ENCODE measurements at places on chromosomes 3 and 15.

DNA sequence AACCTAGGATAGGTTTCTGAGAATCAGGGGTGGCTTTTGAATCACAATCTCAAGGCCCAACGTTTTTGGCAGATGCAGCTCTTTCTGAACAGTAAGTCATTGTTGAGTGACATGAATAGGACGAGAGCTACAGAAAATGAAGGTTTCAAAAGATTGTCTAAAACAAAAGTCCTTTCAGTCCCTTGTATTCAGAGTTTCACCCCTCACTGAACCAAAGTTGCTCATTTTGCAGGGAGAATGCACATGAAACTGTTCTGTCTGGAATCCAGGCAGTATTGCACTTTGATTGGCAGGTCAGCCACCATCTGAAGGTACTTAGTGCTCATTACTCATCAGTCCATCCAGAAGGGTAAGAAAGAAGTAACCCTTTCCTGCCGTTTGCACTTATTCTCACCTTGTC, 24.1 kb upstream of the RASGRP1 start:
- DNase-seq, result no peak

- DNase-seq, result no peak
Observed at GRCh38 chr3:14252321-14253021, 73.9 kb downstream of the LSM3 start.

GRCh38 chr15:94021621-94022320, 209.6 kb upstream of the MCTP2 start:
- no peak for DNase-seq

GRCh38 chr15:20340931-20341661, 200.5 kb downstream of the GOLGA6L6 start:
- DNase-seq, result no peak

- DNase-seq, result no peak
Observed at GRCh38 chr3:27342267-27342666, 26.9 kb downstream of the NEK10 start.

GRCh38 chr3:160065786-160066185, 77.2 kb downstream of the IL12A start:
- no peak for DNase-seq

DNA sequence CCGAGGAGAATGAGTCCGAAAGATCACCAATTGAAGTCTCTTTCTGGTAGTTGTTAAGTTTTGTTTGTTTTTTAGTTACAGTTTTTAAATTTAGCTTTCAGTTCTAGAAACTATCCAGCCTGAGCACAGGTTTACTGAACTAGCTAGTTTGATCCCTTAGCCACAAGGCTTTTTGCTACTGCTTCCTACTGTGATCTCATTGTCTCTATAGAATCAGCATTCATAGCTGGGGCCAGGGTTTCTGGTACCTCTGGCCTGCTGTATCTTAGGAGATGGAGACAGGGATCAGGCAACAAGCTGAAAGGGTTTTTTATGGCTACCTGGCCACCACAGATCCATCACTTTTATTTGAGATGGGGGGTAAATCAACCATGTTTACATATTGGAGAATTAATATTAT, 37.0 kb downstream of the GOLM2 start:
- DNase-seq, result no peak

DNA sequence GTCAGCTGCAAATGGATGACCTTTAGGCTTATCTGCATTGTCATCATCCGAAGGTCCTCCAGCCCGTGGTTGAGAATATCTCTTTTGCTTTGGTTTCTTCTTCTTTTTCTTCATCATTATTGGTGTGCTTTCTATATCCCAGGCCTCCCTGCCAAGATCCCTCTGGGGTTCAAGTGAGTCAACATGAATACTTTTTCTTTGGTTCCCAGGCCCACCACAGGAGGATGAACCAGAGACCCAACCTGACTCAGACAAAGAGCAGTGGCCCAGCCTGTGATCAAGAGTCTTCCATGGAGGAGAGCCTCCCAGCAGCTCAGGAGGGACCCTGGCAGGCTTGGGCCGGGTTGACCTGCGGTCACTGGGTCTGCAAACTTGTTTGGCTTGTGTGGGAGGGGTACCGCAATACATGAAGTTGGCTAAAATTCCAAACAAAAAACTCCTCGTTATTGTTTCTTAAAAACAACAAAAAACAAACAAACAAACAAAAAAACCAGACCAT, 104.2 kb downstream of the MAP4 start:
- DNase-seq, result no peak

GRCh38 chr3:134769287-134769868, 25.7 kb upstream of the EPHB1 start:
- DNase-seq, result no peak

GRCh38 chr3:54171509-54171908, 49.2 kb downstream of the CACNA2D3 start:
- no peak for DNase-seq

DNA sequence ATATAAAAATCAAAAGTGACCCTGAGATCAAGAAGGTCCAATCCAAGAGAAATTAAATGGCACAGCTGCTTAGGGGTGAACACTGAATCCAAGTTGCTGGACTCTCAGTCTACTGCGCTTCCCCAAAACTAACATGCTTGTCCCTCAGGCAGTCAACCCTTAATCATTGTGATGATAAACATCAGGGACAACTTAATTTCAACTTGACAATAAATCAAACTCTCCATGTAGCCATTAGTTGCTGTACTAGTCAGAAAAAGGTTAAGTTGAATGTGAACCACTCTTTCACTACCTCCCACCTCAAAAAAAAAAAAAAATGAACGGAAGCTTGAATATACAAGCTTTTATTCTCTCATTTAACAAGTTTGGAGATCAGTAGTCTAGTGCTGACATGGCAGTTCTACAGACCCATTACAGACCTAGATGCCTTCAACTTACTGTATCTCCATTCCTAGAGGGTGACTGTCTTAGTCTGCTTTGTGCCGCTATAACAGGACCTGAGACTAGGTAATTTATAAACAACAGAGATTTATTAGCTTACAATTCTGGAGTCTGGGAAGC, 185.7 kb downstream of the FHIT start:
- no peak for DNase-seq

GRCh38 chr15:71752604-71753289, 57.6 kb upstream of the NR2E3 start:
- DNase-seq, result no peak

DNA sequence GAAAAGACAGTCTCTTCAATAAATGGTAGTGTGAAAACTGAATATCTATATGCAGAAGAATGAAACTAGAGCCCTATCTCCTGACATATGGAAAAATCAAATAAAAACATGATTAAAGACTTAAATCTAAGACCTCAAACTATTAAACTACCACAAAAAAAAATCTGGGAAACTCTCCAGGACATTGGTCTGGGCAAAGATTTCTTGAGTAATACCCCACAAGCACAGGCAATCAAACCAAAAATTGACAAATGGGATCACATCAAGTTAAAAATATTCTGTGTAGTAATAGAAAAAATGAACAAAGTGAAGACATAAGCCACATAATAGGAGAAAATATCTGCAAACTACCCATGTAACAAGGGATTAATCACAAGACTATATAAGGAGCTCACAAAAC, 286.4 kb downstream of the TBC1D5 start:
- no peak for DNase-seq

DNA sequence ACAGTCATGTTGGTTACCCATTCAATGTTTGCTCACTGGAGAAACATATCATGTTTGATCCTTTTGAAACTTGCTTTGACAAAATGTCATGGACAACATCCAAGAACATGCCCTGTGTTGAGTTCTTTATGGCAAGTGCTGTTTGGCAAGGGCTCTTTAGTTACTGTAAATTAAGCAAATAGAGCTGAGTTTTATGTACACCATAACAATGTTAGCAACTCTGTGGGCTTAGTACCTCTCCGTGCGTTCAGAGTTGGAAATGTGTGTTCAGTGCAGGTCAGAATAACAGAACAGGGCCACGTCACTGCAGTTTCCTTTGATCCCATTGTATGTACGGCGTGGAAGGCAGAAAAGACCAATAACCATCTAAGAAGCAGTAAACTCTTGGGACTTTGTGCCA, 132.5 kb downstream of the MYRIP start:
- DNase-seq, result no peak

- no peak for DNase-seq
Observed at GRCh38 chr15:72421484-72421883, 23.4 kb downstream of the TMEM202 start.

GRCh38 chr15:98649472-98650416, 1.4 kb downstream of the IGF1R start:
- peak; percentile 29 for DNase-seq

- DNase-seq, result no peak
Observed at GRCh38 chr3:194075802-194076460, 60.0 kb upstream of the HES1 start.

DNA sequence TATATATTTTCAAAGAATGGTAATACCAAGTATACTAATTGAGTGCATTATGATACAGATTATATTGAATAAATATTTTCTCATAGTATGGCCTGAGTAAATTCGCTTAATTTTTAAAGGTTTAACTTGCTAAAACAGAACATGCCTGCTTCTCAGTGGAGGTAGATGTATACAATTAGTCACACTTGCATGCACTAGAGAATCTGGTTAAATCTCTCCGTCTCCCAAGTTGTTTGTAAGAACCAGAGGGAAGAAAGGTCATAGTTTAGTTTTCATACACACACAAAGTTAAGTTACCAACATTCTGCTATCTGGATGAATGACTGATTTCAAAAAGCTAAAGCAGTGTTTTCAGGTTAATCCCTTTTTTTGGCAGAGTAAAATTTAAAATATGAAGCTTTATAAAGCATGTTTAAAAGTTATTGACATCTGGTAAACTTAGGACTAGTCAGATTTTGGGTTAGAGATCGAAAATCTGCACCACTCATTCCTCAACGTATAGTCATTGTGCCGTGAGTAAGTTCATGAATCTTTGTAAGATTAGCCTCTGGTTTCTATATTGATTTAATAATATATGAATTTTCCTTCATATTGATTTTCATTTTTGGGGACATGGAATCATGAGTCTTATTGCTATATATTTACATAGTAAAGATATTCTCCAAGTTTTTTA, 117.6 kb upstream of the SAMMSON start:
- no peak for DNase-seq

DNA sequence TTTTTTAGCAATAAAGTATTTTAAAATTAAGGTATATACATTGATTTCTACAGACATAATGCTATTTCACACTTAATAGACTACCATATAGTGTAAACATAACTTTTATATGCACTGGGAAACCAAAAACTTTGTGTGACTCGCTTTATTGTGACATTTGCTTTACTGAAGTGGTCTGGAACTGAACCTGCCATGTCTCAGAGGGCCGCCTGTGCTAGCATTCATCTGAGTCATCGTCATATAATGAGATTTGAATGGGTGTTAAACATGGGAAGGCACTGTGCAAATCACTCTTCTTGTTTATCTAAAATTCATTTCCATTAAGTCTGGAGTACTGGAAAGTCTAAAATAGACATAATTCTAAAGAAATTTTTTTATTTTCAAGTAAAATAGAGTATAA, 12.9 kb downstream of the EIF2AK4 start:
- DNase-seq, result no peak

DNA sequence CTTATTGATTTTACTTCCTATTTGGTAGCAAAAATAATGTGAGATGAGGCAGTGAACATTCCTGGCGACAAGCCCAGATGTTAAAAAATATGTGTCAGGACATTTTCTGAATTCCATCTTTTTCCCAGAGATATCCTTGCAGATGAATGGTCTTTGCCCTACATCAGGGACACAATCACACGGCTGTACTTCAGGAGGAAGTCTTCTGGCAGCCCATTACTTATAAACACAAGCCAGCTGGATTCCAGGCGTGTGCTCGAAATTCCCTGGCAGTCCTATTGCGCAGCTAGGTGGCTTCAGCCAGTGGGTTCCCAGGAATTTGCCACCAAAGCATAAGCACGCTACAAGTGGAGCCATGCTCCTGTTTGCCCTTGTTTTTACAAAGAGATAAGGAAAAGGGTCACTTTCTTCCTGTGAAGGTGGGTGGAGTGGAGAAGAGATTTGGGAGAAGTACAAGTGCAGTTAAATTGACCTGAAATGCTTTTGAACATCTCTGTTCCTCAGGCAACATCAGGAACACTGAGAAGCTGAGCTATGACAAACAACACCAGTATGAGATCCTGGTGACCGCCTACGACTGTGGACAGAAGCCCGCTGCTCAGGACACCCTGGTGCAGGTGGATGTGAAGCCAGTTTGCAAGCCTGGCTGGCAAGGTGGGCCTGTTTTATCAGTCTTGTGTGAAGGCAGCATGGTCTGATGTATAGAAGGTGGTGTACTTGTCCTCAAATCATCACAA, 257.1 kb upstream of the TRIM42 start:
- DNase-seq, result no peak

GRCh38 chr15:72365844-72366243, 10.0 kb downstream of the HEXA start:
- peak; percentile 30 for DNase-seq

GRCh38 chr3:187648177-187648576, 22.0 kb downstream of the SST start:
- DNase-seq, result no peak

- no peak for DNase-seq
Observed at GRCh38 chr3:115834068-115834467, 210.8 kb downstream of the GAP43 start.

GRCh38 chr15:63672775-63673174, 75.6 kb downstream of the FBXL22 start:
- DNase-seq, result peak; percentile 35

GRCh38 chr3:187947927-187948682, 202.8 kb upstream of the BCL6 start:
- DNase-seq, result no peak

GRCh38 chr3:138675393-138675792, 66.8 kb downstream of the FAIM start:
- no peak for DNase-seq

DNA sequence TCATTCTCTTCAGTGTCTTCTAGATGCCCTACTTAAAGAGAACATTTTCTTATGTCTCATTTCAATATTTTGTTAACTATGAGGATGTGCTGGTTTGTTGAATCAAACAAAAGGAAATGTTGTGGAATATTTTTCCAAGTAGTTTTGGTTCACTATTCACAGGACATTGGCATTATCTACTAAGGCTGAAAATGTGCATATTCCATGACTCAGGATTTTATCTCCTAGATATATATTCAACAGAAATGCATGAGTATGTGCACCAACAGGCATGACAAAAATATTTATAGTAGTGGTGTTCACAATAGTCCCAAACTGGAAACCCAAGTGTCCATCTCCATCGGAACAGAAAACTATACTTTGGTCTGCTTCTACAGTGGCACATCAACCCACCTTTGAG, 16.7 kb upstream of the NR1I2 start:
- no peak for DNase-seq

DNA sequence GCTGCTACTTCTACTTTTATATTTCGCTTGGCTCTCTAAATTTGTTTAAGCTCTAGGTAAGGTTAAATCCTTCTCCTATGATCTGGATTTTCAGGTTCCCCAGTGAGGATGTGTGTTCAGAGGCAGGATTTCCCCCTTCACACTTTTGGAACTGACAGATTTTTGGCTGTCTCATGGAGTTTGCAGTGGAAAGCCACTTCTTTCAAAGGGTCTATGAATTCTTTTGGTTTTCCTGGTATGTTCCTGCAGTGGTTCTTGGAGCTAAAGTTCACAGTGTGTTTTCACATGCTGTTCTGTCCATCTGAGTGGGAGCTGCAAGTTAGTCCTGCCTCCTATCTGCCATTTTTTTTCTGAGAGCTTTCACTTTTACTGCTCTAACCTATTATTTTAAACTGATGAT, 21.6 kb upstream of the TIGIT start:
- DNase-seq, result no peak

- DNase-seq, result no peak
Observed at GRCh38 chr3:66115858-66116654, 77.3 kb upstream of the MAGI1 start.
